ENCODE measurements at places on chromosomes 11 and 22. TPM values are rescaled to one million over a fixed set of nuclear protein-coding genes. Genes with fewer than 3 reads are reported as not detected.

- DNase-seq: no peak
Measured at GRCh38 chr11:18615628-18616392, 16.2 kb downstream of the MISFA start.

- DNase-seq: no peak
Measured at GRCh38 chr22:44661659-44662569, 40.1 kb upstream of the PRR5 start.

GRCh38 chr11:28922386-28922981 is 814.3 kb downstream of the METTL15 start:
- DNase-seq: no peak

DNA sequence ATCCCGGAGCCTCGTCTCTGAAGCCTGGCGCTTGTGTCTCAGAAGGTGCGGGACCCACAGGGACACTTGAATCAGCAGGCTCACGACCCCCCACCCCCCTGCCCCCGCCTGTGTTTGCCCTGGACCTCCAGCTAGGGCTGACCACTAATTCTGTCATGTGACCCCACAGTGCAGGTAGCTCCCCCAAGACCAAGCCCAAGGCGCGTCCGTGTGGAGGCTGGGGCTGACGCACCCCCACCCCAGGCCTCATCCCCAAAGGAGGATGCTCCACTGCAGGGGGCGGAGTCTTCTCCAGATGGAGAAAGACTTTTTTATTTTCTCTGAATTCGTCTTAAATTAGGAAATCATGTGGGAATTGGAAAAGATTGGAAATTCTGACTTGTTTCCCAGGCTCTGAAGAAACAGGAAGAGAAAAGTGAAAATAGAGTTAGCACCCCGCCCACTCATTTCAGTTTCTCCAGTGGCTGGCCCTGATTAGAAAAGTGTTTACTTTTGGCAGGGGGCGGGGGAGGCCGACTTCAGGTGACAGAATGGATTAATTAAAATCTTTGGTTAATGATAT is 1.0 kb upstream of the RELA start:
- DNase-seq: peak; percentile 63

DNA sequence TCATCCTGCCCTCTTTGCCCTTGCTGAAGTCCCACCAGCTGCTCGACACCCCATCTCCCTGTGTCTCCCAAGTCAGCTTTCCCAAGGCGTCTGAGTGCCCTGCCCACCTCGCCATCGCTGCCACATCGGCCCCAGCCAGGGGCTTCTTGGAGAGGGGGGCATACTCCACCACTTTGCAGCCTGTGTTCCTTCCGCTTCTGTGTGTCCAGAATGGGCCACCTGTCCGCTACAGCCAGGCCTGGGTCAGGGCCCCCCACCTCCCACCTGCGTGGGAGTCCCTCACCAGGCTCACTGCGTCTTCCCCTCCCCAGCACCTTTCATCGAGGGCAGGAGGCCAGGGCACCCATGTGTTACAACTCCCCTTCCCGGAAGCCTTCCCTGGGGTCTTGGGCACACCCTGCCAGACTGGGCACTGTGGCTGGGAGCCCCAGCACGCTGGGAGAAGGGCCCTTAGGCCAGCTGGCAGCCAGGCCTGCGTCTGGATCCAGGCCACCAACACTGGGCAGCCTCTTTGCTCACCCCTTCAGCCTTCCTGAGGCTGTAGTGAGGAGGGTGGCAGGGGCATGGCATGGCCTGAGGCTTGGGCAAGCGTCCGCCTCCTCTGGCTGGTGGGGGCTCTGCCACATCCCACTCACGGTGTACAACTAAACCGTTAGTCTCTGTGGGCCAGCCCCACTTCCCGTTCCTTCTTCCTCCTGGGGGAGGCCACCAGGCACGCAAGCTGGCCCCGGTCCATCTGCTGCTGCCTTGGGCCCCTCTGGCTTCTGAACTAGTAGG is 13.4 kb downstream of the CPT1A start:
- peak; percentile 34 for DNase-seq

DNA sequence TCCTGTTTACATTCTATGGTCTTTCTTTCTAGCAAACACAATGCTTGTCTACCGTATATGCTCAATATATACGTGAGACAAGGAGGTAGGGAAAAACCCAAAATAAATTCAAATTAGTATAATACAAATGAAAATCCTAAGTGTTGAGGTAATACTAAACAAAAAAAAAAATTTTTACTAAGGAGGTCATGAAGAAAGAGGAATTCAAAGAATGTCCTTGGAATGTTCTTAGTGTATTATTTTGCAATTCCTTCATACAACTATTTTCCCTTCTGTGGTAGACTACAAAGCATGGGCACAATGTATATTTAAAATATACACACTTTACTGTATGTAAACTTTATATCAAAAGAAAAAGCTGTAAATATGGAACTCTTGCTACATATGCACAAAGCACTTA is 36.4 kb downstream of the PIK3C2A start:
- no peak for DNase-seq

- no peak for DNase-seq
Measured at GRCh38 chr11:75503531-75504099, 22.1 kb downstream of the GDPD5 start.

GRCh38 chr11:78045851-78046485 is 17.7 kb upstream of the THRSP start:
- DNase-seq: peak; percentile 91

GRCh38 chr11:69337211-69337721 is 43.3 kb downstream of the MYEOV start:
- DNase-seq: no peak

GRCh38 chr11:83024270-83024854 is 47.3 kb downstream of the RAB30 start:
- no peak for DNase-seq

DNA sequence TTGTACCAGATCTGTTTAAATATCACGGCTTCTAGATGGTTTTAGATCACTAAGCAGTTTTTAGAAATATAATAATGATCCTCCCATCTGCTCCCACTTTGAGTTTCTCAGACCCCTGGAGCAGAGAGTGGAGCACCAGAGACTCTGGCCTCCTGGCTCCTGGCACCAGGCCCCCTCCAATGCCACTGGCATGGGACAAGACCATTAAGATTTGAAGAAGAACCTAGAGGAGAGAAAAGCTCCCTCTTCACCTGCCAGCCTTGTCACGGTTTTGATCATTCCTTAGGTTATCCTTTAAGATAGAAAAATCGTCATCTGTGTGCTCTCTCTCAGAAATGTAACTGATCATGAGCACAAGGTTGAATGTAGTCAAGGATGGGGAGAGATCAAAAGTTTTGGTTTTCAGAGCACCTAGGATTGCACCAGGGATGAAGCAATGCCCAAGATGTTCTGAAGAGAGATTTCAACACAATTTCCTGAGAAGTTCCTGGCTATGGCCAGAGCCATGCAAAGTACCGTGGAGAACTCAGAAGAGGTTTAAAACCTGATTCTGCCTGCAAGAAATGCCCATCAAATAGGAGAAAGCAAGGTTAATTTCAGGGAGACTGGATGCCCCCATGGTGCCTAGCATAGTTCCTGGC is 22.2 kb downstream of the IL10RA start:
- DNase-seq: no peak

DNA sequence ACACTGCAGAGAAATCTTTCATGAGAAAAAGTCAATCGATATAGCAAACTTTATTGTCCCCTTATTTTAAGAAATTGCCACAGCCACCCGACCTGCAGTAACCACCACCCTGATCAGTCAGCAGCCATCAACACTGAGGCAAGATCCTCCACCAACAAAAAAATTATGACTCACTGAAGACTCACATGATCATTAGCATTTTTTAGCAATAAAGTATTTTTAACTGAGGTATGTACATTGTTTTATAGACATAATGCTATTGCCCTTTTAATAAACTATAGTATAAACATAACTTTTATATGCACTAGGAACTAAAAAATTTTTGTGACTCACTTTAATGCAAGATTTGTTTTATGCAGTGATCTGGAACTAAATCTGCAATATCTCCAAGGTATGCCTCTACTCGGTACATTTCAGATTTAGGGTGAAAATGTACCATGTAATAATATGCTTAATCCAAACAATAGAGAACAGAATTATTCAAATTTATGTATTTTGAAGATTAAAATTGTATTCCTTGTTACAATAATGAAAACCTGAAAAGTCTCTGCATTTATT is 79.2 kb upstream of the CEP126 start:
- no peak for DNase-seq

DNA sequence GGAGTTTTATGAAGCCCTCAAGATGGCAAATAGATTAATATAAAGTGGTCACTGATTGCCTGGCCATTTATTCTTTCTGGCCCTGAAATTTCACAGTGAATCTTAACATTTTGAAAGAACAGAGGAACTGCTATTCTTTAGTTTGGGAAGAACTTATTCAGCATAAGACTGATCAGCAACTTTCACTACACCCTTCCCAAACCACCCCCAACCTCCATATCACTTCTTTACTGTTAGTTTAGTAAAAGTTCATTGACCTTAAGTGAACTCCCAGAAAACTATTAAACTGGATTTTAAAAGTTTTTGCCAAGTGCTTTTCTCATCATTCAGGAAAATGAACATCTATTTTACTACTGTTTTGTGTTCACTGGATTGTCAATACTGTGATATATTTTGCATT is 77.4 kb downstream of the NARS2 start:
- no peak for DNase-seq

DNA sequence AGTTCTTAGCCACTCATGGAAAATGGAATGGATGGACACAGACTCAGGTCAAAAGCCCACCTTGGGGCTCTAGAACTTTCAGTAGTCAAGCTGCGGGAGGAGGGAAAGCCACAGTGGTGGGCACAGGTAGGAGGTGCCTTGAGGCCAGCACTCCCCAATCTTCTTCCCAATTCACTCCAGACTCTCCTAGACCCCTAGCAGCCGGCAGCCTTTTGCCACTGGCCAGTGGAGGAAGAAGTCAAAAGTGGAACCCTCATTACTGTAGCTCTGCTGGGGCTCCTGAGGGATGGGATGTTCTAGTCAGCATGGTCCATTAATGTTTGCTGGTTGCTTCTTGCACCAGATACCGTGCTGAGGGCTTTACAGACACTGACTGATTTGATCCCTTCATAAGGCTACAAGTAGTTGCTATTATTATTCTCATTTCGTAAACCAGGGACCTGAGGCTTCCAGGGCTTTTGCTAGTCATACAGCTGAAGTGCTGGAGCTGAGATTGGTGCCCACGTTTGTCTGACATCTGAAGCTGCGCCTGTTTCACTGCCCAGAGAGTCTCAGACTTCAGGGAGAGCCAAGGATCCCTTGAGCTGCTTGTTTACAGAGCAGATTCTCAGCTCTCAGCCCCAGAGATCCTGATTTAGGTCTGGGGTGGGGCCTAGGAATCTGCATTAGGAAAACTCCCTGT is 1.1 kb downstream of the UCP3 start:
- no peak for DNase-seq

DNA sequence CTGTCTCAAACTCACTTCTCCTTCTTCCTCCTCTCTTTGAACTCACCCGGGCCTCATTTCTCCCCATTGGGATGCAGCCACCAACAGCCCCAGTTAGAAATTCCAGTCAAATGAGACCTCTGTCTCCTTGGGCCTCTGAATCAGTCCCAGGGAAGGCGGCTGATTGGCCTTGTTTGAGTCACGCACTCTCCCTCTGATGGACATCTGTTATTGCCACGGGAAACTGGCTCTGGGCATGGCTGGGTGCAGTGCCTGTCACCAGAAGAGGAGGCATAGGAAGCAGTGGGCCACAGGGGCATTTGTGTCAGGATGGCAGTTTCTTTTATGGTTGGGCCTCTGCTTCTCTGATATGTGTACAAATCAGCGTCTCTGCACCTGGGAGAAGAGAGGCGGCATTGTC is 9.6 kb upstream of the WNT11 start:
- DNase-seq: no peak

DNA sequence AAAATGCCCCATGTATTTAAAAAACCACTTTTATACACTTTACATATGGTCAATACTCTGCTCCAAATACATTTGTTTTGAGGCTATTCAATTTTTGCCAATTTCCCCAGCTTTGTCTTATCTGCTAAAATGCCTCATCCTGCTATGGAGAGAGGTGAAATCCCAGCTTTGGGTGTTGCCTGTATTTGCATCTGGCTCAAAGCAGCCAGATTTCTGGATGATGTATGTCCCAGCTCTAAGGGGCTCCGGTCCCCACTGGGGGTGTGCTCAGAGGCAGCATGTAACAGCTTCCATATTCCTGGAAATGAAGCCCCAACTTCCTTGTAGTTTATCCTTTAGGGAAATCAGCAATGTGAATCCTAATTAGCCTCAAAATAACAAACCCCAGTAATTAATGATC is 59.5 kb downstream of the WT1 start:
- DNase-seq: no peak

- no peak for DNase-seq
Measured at GRCh38 chr11:112298535-112298934, 37.9 kb upstream of the PLET1 start.

SCGB1A1 gene
- not detected for total RNA-seq

HEPN1 gene
- not detected for total RNA-seq

ZFPL1 gene
- total RNA-seq: 12.1 TPM

PNPLA3 gene
- total RNA-seq: 7.7 TPM

IFITM10 gene
- 4.5 TPM for total RNA-seq

SMTNL1 gene
- not detected for total RNA-seq

CECR2 gene
- total RNA-seq: 25.5 TPM

TMEM86A gene
- 4.6 TPM for total RNA-seq

KRTAP5-2 gene
- total RNA-seq: not detected

GAS2 gene
- 8.3 TPM for total RNA-seq
